ENCODE measurements at places on chromosomes 12 and 14.
A peak's percentile ranks its signal among the peaks of the same experiment; 100 is the strongest.

DNA sequence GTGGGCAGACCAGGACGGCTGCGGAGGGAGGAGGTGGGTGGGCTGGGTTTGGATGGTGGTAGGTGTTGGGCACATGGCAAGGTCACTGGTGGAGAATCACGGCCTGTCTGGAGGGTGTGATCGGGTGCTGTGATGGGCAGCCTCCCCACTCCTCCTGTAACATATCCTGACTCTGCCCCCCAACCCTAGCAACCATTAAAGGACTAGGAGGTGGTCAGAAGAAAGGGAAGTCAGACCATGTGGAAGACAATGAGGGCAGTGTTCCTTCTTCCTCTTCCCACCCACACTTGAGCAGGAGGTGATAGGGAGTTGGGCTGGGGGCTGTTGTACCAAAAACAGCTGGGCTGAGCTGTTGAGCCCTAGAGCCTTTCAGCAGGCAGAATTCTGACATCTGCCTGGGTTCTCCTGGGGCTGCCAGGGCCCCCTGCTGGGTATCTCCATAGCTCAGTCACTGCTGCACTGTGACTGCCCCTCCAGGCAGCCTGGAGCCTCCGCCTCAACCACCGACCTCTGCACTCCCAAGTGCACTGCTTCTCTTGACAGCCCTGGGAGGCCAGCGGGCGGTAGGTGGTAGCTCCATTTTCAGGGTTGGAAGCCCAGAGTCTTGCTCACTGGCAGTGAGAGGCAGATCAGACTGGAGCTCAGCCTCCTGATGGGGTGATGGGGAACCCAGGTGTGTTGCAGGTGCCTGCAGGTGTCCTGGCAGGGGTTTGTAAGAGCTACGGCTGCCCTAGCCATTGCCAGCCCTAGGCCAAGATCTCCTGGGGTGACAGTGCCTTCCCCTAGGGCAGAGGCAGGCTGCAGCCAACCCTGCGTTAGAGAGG lies 15.4 kb downstream of the VASH1 start:
- no peak for DNase-seq

- DNase-seq: no peak
Observed at GRCh38 chr12:6327229-6328041, 14.4 kb downstream of the TNFRSF1A start.

- DNase-seq: no peak
Observed at GRCh38 chr12:116474331-116474730, 84.8 kb upstream of the MAP1LC3B2 start.

DNA sequence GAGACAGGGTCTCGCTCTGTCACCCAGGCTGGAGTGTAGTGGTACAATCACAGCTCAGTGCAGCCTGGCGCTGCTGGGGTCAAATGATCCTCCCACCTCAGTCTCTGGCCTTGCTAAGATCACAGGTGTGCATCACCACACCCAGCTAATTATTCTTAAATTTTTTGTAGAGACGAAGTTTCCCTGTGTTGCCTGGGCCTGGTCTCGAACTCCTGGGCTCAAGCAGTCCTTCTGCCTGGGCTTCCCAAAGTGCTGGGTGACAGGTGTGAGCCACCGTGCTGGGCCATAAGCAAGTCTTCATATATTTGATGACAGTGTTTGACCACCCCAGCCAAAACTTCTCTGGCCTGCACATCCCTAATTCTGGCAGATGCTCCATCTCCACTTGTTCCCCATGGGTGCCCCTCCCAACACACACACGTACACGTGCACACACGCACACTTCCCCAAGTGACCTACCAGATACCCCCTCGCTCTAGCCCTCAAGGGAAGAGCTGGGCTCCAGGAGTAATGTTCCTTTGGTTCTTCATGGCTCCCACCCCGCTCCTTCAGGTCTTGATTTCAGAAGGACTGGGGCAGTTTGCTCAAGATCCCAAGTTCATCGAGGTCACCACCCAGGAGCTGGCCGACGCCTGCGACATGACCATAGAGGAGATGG lies 104.3 kb upstream of the FKBP4 start:
- peak; percentile 48 for DNase-seq

- no peak for DNase-seq
Observed at GRCh38 chr14:52733824-52734223, 3.9 kb downstream of the STYX start.

GRCh38 chr12:56159482-56160192 lies 1.5 kb downstream of the MYL6 start:
- no peak for DNase-seq

- no peak for DNase-seq
Observed at GRCh38 chr12:7019043-7019569, 830 bp upstream of the LPCAT3 start.

DNA sequence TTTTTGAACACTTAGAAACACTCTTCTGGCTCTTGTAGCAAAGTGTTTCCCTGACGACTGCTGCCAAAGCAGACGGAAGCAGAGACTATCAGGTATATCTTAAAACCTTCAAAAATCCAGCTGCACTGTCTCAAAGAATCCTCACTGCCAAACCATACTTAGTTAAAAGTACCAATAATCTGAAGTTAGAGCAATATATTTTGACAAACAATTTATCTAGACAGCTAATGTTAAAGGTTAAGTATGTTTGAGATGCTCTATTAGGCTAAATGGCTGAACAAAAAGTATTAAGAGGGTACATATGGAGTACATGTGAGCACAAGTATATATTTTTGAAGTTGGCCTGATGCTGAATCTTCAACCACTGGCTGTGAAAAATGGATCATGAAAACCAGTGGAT lies 331.9 kb upstream of the DIO2 start:
- no peak for DNase-seq

- no peak for DNase-seq
Observed at GRCh38 chr12:91732086-91732485, 413.6 kb downstream of the BTG1 start.

GRCh38 chr14:79510659-79511058 lies 700.6 kb downstream of the DIO2 start:
- peak; percentile 62 for DNase-seq

GRCh38 chr12:1911598-1912575 lies 6.6 kb downstream of the CACNA2D4 start:
- DNase-seq: no peak

DNA sequence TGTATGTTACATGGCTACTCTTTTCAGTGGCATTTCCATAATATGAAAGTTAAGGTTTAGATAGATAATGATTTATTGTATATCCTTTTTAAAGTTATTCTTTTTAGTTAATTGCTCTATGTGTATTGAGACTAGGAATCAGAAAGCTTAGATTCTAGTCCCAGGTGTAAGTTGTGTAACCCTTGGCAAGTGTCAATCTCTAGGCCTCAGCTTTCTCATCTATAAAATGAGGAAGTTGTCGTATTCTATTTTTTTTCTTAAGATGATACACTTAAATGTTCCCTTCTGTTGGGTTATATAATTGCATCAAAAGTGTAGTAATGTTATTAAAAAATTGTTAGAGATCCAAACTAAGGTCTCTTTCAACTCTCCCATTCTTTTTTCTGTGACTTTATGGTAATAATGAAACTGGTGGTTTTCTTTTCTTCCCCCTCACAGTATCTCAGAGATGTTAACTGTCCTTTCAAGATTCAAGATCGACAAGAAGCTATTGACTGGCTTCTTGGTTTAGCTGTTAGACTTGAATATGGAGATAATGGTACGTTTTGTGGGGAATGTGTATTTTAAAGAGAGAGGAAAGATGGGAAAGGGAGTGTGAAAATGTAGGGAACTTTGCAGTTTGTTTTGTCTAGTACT lies 4.1 kb downstream of the RTRAF start:
- no peak for DNase-seq

DNA sequence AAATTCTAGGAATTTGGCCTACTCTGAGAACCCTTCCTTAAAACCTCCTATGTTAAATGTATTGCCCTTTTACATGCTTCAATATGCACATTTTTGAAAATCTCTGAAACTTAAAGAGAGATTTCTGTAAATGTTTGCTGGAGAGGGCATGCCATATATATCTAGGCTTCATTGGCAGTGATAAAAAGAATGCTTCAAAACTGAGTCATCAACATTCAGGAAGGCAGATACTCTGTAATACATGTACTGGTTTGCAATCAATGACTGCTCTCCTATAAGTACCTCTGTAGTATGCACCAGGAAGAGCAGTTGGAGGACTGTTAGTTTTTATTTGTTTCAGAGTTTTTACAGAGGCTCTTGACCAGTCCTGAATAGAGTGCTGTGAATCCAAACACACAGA lies 739.9 kb downstream of the SLC16A7 start:
- DNase-seq: no peak

- no peak for DNase-seq
Observed at GRCh38 chr12:44511289-44511688, 364.8 kb downstream of the NELL2 start.

DNA sequence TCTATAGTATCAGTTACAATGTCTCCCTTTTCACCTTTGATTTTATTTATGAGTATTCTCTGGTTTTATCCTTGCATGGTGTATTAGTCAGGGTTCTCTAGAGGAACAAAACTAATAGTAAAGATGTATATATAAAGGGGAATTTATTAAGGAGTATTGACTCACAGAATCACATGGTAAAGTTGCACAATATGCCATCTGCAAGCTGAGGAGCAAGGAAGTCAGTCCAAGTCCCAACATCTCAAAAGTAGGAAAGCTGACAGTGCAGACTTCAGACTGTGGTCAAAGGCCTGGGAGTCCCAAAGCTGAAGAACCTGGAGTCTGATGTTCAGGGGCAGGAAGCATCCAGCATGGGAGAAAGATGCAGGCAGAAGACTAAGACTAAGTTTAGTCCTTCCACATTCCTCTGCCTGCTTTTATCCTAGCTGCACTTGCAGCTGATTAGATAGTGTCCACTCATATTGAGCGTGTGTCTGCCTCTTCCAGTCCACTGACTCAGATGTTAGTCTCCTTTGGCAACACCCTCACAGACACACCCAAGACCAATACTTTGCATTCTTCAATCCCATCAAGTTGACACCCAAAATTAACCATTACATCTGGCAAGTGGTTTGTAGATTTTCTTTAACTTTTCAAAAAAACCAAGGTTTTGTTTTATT lies 308.0 kb upstream of the LMO3 start:
- no peak for DNase-seq

GRCh38 chr12:80607361-80608135 lies 99.9 kb upstream of the MYF6 start:
- DNase-seq: no peak

DNA sequence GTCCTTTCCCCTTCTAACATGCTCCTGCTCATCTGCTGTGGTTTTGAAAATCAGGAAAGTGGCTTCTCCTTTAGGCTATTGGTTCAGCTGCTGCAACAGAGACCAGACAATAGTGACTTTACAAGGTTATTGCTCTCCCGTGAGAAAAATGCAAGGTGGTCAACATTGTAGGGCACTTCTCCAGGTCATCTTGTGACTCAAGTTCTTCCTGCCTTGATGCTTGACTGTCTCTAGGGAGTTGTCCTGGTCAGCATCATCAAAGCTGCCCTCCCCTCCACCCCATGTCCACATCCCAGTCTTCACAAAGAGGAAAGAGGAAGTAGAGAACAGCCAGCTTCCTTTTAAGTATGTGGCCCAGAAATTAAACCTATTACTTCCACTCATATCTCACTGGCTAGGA lies 3.9 kb upstream of the TMEM63C start:
- no peak for DNase-seq

DNA sequence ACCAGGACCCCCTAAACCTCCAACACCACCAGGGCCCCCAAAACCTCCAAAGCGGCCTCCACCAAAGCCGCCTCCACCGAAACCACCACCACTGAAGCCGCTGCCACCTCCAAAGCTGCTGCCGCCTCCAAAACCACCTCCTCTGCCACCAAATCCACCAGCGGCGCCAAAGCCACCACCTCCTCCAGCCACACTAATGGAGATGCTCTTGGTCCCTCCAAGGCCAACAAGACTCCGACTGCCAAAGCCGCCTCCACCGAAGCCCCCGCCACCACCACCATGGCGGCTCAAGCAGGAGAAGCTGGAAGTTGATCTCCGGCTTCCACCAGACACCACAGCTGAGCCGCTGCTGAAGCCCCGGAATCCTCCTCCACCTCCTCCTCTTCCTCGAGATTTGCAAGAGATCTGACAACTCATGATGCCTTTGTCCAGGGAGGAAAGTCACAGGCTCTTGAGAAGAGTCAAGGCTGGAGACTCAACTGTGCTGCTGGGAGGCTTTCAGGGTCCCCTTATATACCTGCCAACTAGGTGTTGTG lies at the start of gene KRT2:
Gene KRT2, minus strand, starts transcription at position 486 of the 536 bp plus-strand sequence. Its CDS starts 69 bp downstream, at position 417.
- DNase-seq: peak; percentile 35

DNA sequence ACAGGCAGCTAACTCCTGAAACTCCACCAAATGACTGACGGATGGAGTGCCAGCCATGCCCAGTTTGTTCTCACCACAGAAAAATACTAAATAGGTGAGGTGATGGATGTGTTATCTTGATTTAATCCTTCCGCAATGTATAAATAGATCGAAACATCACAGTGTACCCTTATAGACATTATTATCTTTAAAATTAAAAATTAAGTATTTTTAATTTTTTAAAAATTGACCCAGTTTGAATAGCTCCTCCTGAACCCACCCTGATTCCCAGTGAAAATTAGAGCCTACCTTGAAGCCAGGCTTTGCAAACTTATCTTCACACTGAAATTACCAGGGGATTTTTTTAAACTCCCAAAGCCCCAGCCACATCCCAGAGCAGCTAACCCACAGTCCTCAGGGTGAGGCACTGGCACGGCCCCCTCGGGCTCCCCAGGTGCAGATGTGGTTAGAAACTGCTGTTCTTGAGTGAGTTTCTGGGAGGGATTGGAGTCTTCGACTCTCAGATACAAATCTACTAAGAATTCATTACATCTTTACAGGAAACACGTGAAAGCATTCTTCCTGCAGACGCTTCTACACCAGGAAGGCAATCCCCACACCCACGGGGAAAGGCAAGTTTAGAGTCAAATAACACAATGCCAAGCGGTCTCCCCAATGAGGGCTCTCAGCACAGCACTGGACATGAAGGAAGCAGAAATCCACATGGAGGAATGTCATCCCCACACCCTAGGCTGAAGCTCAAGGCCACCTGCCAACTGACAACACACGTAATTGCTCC lies 126.4 kb downstream of the RIMBP2 start:
- DNase-seq: no peak

DNA sequence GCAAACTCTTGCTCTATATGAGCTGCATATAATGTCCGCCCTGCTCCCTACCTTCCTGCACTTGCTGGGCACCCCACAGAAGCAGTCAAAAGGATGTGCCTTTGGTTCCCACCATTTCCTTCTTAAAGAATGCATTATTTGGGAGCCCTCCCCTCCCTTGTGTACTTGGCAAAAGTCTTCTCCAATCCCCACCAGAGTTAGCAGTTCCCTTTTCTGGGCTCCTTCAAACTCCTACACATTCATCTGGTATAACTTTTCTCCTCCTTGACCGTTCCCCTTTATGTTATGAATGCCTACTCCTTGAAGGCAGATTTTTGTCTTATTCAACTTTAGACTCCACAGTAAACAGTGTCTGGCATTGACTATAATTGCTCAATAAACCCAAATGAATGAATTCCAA lies 27.8 kb downstream of the AREL1 start:
- DNase-seq: no peak

- no peak for DNase-seq
Observed at GRCh38 chr12:58915634-58916033, 4.7 kb downstream of the LRIG3 start.

- no peak for DNase-seq
Observed at GRCh38 chr12:42396473-42397259, 70.7 kb downstream of the PPHLN1 start.

DNA sequence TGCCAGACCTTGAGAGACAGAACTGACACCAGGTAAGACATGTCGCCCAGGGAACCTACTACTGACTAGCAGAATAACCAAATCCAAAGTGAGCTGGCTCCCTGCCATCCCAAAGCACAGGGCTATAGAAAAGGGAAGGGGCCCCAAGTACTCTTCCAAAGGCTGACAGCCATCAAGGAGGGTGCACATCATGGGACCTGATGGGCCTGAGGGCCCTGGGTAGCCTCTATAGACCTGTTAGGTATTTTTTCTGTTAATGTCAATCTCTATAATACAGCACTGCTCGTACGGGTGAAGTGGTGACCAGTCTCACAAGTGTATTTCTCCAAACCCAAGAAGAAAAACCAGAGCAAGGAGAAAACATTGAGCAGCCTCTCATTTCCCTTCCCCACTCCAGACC lies 171.6 kb downstream of the ITPR2 start:
- DNase-seq: no peak

Measured in ascending aorta (tissue), 2 donors.